SW 1271 (cell line): ENCODE measurements at places on chromosomes 12 and 14.
A peak's percentile ranks its signal among the peaks of the same experiment; 100 is the strongest.

- no peak for DNase-seq
These were observed 14.0 kb downstream of the EMP1 start for GRCh38 chr12:13210236-13211190.

- no peak for DNase-seq
These were observed 241.3 kb upstream of the GRIP1 start for GRCh38 chr12:66920205-66920604.

DNA sequence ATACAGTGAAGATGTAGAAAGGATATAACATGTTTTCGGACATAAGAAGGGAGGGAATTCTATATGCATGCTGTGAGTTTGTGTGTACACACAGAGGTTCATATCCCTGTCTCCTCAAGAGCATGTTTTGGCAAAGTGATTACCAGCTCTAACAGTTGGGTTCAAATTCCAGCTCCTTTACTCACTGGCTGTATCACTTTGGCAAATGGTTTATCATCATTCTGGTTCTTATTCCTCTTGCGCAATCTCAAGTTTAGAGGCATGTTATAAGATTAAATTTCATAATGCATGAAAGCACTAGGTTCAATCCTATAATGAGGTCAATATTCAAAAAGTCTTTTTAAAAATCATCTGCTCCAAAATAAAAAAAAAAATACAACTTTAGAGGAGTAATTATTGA, 107.7 kb upstream of the LRFN5 start:
- no peak for DNase-seq

DNA sequence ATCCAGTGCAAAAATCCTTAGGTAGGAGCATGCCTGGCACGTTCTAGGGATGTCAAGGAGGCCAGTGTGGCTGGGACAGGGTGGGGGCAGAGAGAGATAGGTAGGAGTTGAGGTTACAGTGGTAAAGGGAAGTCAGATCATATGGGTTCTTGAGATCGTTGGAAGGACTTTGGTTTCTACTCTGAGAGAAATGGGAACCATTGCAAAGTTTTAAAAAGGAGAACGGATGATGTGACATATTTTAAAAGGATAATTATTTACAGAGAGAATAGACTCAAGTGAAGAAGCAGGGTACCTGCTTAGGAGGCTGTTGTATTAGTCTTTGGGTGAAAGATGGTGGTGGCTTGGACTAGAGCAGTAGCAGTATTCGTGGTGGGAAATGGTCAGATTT, 47.6 kb upstream of the ATP2B1 start:
- no peak for DNase-seq

DNA sequence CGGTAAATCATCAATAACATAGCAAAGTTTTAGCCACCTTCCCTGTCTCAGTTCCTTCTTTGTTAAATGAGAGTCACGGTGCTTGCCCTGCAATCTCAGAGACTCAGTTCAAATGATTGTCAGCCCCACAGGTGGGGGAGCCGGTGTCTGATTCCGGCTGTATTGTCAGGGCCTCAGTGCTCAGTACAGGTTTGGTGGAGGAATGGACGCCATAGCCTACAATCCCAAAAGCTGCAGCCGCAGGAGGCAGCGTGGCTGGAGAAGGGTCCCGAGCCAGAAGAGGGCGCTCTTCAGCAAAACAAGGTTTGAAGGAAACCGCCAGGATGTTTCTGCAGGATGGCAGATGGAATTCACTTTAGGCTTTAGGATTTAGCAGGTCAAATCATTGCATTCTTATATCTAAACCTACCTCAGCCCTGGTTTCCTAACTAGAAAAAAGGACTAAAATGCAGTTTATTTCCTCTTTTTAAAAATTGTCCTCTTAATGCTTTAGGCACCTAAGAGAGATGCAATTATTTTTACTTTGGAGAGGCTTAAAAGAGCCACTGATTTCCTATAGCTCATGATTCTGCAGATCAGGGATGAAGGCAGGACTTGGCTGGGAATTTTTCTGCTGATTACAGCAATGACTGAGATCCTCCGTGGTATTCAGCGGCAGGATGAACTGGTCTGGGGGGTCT, 29.2 kb downstream of the FOS start:
- DNase-seq, result peak; percentile 25

- no peak for DNase-seq
These were observed 92.5 kb downstream of the IPO8 start for GRCh38 chr12:30603129-30603528.

DNA sequence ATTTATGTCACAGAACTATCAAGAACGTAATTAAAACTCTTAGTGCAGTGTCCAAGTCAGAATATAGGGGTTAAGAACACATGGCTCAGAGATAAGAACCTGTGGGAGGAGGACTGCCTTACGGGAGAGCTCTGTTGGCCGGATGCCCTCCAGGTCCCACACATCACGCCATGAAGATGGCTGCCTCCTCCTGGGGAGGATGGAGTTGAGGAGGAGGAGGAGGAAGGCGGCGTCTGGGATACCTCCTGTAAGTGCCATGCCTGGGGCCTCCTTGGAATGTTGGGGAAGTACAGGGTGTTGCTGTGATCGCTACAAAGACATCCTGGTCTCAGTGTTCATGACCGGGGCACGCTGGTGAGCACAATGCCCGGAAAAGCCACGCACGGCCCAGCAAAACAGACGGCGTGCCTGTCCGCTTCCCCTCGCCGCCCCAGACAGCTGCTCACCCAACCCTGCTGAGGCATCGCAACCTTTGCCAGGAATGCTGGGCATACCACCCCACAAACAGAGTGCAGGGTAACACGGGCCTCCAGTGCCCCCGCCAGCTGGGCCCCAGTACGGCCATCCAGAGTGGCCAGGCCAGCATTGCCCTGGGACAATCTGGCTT, 28.7 kb upstream of the CD9 start:
- no peak for DNase-seq

DNA sequence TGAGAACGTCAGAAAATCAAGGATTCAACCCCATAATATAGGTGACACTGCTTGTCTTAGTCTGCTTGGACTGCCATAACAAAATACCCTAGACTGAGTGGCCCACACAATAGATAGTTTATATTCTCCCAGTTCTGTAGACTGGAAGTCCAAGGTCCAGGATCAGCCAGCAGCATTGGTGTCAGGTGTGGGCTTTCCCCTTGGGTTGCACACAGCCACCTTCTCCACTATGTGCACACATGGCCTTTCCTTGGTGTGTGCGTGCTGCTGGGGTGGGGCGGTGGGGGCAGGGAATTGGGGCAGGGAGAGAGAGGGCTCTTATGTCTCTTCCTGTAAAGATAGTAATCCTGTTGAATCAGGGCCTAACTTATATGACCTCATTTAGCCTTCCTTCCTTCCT, 106.4 kb downstream of the SLC25A47 start:
- no peak for DNase-seq

DNA sequence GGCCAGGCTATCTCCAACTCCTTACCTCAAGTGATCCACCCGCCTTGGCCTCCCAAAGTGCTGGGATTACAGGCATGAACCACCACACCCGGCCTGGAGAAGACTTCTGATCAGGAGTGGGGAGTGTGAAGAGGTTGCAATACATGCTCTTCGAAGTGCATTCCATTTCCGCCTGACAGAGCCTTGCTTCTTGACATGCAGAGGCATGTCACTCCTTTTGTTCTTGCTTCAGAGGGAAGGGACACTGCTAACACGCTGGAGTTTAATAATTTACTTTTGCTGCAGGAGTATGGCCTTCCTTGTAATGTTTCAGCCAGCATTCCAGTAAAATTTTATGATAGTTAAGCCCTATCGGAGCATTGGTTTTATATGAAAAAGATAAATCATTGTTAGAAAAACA, 74.9 kb downstream of the SLC25A47 start:
- DNase-seq, result no peak

DNA sequence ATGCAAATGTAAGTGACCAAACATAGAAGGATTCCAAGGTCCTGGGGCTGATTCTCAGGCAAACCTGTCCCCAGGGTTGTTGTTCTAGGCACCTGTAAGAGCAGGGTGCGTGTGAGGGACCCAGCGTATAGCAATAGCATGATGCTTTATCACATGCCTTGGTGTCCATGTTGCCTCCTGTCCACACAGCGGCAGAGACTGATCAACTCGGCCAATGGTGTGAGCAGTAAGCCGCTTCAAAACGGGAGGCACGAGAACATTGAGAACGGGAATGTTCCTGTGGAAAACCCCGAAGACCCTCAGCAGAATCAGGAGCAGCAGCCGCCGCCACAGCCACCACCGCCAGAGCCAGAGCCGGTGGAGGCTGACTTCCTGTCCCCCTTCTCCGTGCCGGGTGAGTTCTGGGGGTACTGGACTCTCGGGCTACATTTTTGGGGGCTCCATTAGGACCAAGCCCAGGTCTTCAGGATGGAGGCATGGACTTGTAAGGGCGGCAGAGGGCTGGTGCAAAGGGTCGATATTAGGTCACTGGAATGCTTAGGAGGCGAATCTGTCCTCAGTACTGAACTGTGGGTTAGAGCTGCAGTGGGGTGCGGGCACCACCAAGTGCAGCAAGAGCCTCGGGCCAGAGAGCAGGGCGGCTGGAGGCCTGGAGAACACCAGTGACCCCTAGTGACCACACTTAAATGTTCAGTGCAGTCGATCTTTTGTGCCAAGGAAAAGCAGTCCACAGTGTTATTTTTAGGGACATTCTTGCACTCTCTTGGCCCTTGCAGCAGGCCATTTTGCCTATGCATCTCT, 57.2 kb upstream of the RIN3 start:
- peak; percentile 12 for DNase-seq

DNA sequence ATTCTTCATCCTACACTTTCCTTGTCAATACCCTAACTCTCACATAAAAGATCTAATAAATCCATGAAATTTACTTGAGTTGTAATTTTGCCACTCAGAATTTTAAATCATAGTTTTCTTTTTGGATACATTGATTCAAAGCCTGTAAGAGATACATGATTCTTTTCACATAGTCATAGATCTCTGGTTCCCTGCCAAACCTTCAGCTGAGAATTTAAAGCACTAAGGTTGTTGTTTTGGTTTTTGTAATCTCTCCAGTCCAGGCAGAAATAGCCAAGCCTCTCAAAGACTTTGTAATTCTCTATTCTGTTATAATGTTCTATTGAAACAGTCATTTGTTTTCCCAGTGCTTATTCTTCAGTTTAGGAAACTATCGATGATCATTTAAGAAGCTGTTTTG, 273.9 kb downstream of the TRHDE start:
- no peak for DNase-seq

DNA sequence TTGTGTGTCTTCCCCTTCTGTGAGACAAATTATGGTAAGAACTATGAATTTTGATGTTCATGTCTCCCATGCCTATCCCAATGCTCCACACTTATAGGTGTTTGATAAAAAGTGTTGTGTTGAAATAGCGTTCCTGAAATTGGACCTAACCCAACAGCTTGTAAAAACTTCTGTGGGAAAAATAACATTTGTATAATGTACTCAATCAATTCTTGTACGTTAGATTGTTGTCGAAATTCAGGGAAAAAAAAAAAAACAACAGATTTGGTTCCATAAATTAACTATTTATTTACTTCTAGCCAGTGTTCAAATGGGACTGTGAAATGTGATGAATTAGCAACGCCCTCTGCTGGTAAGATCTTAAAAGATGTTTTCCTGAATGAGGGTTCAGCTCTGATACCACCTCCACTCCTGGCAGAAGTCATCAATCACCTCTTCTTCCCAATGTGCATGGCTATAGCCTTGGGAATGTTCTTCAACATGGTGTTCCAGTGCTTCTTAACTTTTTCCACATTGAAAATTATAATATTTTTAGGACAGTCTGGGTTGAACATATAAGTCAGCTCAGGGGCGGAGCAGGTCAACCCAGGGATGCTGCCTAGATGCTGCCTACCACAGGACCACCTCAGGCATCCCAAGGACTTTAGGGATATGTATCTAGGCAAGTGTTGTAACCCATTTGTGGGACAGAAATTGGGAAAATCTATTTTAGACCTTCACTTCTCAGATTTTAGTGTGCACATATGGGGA, 170.6 kb downstream of the OTOGL start:
- peak; percentile 71 for DNase-seq

- DNase-seq, result no peak
These were observed 411.2 kb downstream of the NPAS3 start for GRCh38 chr14:33349871-33350270.

- peak; percentile 67 for DNase-seq
These were observed 4.6 kb downstream of the ZNF384 start for GRCh38 chr12:6684609-6685008.

DNA sequence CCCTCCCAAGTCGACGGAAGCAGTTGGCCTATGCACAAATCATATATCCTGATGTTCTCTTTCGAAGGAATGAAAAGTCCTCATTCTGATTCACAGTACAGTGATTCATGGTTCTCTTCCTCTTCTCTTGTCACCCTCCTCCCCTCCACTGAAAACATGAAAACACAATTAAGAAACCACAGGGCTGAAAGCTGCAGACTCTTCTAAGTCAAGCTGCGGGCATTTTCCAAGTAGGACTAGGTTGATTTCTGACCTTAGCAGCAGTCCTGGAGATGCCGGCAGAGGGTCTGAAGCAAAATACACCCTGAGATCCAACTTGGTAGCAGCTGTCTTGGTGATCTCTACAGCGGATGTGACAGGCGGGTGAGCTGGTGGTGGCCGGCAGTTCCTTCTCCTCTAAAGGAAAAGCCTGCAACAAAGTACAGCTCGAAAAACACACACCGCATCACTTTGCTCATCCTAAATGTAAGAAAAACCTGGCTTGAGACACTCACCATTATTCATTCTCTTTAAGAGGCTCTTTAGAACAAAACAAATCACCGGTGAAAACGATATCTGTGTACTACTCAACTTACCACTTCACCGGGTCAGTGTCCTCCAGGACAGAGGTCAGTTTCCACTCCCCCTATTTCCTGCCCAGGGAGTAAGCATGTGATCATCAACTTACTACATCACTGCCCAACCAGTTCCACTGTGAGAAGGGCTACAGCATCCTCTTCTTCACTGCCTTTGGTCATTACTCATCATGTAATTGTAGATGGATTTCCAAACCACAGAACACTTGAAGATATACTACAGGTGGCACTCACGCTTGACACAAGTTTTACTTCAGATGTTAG, 6.0 kb downstream of the TMCC3 start:
- peak; percentile 94 for DNase-seq

GRCh38 chr12:80565271-80565670, 121.2 kb downstream of the PTPRQ start:
- no peak for DNase-seq

- no peak for DNase-seq
These were observed 34.4 kb upstream of the CRY1 start for GRCh38 chr12:107127482-107128430.

GRCh38 chr12:89863493-89863938, 154.9 kb upstream of the ATP2B1 start:
- DNase-seq, result no peak

GRCh38 chr12:84877340-84877739, 35.3 kb downstream of the SLC6A15 start:
- no peak for DNase-seq

DNA sequence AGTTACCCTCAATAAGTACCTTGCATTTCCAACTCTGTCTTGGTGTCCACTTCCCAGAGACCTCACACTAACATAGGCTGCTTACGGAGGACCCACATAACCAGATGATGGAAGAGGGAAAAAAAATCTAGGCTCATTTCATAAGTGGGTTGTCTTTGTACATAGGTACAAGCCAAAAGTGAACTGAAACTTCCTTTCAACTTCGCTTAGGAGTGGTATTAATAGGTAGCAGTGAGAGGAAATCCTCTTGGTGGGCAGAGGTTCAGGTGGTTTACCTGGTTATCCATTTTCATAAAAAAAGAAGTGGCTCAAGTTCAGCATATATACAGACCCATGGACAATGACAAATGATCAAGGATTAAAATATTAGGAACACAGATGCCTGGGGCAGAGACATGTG, 35.8 kb upstream of the RNU6-7 start:
- no peak for DNase-seq

GRCh38 chr12:82174936-82175335, 183.3 kb downstream of the CCDC59 start:
- no peak for DNase-seq
